ENCODE measurements at places on chromosomes 3 and 15.

GRCh38 chr15:53549697-53550305 lies 209.7 kb downstream of the WDR72 start:
- DNase-seq = no peak

DNA sequence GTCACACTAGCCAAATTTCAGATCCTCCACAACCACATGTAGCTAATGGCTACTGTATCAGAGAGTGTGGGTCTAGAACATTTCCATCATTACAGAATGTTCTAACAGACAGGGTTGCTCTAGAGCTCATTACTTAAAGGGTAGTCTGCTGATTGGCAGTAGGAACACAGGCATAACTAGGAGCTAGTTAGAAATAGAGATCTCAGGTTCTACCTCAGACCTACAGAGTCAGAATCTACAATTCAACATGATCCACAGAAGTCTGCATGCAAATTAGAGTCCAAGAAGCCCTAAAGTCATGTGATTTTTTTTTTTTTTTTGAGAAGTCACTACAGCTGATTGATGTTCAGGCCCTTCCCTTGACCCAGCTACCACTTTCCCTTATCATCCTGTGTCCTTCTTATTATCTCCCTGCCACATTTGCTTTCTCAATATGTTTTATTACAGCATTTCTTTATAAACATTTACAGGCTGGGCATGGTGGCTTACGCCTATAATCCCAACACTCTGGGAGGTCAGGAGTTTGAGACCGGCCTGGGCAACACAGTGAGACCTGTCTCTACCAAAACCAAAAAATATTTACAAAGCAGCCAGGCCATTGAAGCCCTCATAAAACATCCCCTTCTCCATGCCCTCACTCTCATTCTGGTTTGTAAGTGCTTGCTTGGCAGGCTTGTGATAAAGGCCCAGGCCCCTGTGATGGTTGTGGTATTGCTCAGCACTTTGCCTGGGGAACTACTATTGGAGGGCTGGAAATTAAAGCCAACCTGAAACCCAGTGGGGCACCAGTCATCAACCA lies 3.8 kb upstream of the ABHD5 start:
- DNase-seq = no peak

DNA sequence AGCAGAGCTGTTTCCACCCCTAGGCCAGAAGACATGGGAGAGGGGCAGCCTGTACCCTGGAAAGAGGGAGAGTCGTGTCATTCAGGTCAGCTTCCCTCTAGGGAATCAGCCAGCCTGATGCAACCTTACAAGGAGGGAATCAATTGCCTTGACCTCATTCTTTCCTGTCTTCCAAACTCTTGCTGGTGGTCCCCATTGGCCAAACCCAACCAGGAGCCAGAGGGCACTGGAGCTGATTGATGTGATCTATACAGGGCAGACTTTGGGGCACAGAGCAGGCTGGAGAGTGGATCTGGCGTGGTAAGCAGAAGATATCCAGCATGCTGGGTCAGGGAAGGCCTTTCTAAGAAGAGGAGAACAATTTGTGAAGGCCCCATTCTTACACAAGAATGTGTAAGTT lies 19.1 kb upstream of the MAGEF1 start:
- DNase-seq = no peak

GRCh38 chr3:149479621-149480325 lies 5.3 kb downstream of the TM4SF4 start:
- DNase-seq = no peak

GRCh38 chr3:195570912-195571311 lies 12.8 kb downstream of the APOD start:
- no peak for DNase-seq

DNA sequence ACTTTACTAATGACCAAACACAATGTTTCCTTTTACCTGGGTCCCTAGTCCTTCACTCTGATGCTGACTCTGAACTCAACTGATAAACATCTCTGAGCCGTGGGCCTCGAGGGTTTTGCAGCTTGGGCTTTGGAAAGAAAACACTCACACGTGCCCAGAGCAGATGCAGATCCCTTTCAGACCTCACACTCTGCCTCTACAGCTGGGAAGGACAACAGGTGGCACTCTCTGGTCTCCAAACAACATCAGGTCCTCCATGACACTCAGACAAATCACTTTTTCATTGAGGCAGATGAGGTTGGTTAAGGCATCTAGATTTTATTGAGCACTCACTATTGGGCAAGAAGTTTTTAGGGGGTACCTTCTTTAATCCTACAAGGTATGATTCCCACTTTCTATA lies 64.7 kb upstream of the NTRK3 start:
- DNase-seq = no peak

DNA sequence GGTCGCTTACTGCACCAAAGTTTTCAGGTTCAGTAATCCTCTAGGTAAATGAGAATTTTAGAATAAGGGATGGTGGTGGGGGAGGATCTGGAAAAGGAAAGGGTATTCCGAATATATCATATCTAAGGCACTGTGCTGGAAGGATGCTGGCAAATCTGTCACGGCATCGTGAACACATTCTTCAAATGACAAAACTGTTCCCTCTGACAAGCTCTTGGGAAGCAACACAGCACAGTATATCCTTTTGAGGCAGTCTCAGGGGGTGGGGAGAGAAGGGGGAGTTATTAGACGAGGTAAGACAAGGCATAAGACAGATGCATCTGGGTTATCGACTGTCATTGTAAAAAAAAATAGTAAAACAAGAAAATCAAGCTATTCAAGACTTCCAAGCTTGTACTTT lies 289.6 kb upstream of the LRRN1 start:
- no peak for DNase-seq

DNA sequence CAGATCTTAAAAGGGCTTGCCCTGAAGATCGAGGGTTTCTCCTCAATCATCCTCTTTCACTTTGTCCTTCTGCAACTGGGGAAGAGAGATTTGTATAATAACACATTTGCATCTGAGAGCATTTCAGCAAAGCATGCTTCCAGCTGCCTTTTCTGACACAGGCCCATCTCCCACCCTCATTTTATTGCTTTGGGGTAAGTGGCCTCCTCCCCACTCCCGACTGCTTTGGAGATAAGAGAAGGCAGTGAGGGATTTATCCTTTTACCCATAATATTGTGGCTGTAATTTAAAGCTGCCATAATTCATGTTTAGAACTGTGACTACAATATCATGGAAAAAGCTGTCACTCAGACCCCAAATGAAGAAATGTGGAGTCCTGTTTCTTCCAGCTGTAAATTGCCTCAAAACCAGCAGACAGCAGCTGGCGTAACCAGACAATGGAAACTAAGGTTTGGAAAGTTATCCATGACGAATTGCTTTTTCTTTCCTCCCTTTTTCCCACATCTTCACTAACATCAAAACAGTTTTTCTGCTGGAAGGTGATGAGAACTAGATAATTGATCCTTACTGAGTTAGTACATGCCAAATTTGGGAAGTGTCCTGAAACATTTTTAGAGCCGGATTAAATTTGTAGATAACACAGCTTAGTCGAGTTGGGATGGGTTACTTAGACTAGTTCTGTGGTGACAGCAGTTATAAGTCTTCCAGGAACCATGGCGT lies 104.2 kb upstream of the PFN2 start:
- DNase-seq = no peak

GRCh38 chr3:140834266-140835037 lies 107.2 kb upstream of the SLC25A36 start:
- peak; percentile 23 for DNase-seq

GRCh38 chr15:96924570-96924969 lies 594.1 kb downstream of the NR2F2 start:
- DNase-seq = no peak

DNA sequence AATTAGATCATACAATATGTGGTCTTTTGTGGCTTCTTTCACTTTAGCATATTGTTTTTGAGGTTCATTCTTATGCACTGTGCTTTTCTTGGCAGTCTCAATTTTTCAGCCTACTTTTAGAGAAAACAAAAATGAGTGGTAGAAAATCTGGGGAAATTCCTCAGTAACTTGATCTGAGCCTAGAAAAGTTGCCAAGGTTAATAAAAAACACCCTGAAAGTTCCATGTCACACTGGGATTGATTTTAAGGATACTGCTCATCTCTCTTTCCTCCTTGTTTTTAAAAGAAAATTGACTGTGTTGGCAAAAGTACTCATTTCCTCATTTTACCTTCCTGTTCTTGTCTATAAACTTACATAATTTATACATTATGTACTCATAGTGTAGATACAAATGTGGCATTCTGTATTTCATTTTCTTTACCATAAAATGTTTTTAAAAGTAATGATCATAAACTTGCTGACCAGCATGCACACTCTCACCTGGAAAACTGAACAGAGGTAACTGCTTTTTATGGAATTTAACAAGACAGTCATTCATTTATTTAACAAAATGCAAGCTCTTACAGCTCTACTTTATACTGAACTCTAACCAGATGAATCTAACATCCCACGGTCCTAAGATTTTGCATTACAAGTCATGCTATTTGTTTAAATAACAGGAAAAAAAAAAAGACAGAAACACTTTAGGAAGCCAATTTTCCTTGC lies 28.6 kb upstream of the SH3BP5 start:
- DNase-seq = no peak

GRCh38 chr3:197303452-197303851 lies 5.0 kb upstream of the DLG1 start:
- DNase-seq = no peak

- no peak for DNase-seq
These were observed 33.7 kb downstream of the ARRDC4 start for GRCh38 chr15:97994236-97994635.

GRCh38 chr15:58584789-58585461 lies 153.1 kb downstream of the LIPC start:
- no peak for DNase-seq

- DNase-seq = no peak
These were observed 35.9 kb downstream of the CEMIP start for GRCh38 chr15:80815106-80815505.

DNA sequence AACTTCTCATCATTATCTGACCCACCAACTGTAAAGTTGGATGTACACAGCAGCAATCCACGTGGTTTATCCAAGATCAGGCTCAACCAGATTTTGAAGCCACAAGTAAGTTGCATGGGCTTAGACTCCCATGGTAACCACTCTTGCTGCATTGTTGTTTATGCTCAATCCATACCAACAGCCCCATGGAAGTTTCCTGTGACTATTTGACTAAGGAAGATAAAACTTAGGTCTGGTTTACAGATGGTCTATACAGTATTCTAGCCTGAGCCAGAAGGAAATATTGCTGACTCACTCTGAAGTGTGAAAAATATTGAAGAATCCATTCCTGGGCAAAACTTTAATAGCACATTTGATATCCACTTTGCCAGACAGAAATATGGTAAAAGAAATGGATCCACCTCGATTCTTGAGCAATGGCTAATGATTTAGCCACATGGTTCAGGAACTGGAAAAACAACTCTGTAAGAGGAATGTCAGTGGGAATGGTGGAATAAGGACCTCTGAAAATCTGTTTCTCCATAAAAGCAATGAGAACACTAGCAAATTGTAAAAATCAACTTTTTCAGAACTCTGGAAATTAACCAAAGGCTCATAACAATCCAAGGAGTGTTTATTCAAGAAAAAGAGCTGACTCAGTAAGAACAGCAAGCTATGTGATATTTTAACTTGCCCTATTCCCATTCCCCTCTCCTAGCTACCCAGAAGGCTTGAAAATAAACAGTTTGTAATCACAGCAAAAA lies 162.9 kb upstream of the STT3B start:
- DNase-seq = no peak

GRCh38 chr3:106347350-106347749 lies 478.5 kb upstream of the CBLB start:
- no peak for DNase-seq

DNA sequence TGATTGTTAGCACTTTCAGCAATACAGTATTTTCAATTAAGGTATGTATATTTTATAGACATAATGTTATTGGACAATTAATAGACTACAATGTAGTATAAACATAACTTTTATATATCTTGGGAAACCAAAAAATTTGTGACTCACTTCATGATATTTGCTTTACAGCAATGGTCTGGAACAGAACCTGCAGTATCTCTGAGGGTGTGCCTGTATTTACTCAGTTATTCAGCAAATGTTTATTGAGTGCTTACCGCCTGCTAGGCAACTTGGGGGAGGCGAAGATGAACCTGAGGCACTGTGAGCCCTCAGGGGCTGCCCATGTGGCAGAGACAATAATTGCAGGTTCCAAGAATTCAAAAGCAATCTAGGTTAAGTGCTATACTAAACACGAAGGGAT lies 144.8 kb downstream of the GABRB3 start:
- DNase-seq = no peak

- no peak for DNase-seq
These were observed 14.7 kb downstream of the BSN start for GRCh38 chr3:49568965-49569364.

DNA sequence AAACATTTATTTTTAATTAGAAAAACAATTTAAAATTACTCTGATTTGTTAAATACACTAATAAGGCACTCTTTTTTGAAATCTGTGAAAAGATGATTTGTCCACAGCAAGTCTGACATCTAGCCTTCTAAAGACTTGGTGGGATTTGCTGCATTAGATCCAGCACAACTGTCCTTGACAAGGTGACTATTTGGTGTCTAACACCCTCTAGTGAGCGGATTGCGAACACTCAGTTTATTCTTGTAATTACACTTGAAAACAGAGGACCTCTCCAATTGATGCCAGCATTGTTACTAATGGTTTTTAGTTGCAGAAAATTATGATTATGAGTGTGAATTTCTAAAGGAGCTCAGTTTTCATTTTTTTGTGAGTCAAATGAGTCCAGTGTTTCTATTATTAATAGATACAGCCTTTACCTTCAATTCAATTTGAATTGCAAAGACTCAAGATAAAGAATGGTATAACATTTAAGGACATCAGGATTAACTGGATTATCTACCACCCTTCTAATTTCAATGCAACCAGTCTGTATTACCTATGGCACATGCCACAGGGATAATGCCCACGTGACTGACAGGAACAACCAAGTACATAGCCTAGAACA lies 29.7 kb upstream of the STRIT1 start:
- DNase-seq = peak; percentile 26

- no peak for DNase-seq
These were observed 7.5 kb downstream of the ZNF148 start for GRCh38 chr3:125367403-125368230.

- no peak for DNase-seq
These were observed 29.3 kb downstream of the PLA2G4D start for GRCh38 chr15:42065033-42065432.

DNA sequence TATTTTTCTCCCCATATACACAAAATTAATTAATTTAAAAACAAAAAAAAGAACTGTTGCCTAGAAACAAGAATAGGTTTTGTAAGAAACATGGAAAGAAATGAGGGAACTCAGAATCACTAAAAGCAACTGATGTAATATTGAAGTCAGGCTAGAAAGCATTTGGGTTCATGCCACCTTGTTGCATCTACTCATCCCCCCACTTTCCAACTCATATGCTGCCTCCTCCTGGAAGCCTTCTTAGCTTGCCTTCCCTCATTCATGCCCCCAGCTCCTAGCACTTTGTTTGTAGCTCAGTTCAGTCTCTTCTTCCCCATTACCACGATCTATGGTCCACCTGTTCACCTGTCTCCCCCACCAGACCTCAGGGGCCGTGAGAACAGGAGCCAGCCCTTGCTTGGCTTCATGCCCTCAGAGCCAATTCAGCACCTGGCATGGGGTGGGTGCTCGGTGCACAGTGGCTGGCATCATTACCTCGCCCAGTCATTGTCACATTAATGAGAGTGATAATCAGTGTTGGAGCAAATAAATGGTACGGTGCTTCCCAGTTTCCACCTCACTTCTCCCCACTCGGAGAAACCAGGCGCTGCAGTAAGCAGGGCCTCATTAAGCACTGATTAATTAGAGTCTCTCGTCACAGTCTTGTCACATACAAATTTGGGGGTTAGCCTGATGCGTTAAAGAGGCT lies 62.4 kb upstream of the SLC6A1 start:
- no peak for DNase-seq

Data from H54 (cell line).